GM04504 (cell line): ENCODE measurements at places on chromosomes 13 and 19.

DNA sequence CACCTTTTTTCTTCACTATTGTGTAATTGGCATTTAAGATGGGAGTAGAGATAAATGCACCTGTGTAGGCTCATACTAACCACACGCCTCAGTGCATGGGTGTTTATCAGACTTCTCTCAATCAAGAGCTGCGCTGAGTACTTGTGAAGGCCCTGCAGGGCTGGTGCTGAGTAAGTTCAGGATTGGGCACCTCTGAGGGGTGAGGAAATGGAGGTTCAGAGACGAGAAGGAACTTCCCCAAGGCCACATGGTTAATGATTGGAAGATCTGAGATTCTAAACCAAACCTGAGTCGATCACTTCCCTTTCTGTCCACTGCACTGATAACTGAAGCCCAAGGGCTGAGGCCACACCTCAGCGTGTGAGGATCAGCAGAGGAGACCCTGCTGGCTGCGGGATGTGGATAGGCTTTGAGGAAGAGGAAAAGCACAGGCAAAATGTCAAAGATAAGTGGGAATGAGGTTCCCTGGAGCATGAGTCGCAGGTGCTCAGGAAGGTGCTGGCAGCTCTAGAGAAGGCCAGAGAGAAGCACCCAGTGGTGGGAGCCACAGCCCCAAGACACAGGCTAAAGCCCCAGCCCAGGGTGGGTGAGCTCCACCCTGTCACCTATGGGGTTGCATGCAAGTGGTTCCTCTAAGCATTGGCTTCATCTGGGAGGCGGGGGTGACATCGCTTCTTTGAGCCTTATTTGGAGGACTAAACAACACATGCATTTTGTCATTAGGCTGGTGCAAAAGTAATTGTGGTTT is 32.3 kb upstream of the GJB6 start:
- DNase-seq, result no peak

GRCh38 chr19:28905996-28906395 is 307.0 kb downstream of the UQCRFS1 start:
- DNase-seq, result peak; percentile 23

- DNase-seq, result no peak
Observed at GRCh38 chr19:53272044-53272443, 4.5 kb upstream of the VN1R4 start.

DNA sequence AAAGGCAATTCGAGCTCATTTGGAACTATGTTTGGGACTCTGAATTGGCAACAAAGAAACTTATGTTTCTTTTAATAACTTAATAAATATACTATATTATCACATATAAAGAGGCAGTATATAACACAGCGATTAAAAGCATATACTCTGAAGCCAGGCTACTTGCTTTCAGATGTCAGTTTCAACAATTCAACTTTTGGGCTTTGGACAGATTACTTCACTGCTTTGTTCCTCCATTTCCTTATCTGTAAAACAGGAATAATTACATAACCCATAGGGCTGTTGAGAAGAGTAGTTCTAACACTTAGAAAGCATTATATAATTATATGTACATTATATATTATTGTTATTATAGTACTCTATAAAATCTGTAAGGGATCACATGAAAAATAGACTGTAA is 107.2 kb downstream of the EDNRB start:
- no peak for DNase-seq

GRCh38 chr19:12913011-12913561 is 6.0 kb downstream of the SYCE2 start:
- peak; percentile 24 for DNase-seq

DNA sequence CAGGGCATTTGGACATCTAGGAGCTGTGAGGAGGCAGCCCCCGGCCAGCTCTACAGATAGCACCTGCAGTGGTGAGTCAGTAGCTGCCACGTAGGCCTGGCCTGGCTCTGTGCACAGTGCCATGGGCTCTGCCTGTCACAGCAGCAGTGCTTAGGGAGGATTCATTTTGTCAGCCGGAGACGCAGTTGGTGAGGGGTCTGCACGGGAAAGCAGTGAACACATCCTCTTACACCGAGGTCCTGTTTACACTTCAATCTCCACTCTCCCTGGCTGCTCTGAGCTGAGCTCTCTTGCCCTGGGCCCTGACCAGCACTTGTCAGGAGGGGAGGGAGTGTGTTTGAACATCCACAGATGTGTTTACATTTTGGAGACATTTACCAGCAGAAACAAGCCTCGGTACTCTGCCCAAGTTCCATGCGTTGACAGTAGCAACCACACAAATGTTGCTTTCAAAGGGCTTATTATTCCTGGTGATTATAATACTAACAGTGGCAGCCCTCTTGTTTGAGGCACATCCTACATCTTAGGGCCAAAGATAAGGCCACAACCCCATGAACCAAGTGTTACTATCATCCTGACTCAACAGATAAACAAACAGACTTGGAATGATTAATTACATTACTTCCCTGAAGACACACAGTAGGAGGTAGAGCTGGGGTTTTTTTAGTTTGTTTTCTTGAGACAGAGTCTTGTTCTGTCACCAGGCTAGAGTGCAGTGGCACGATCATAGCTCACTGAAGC is 148.9 kb downstream of the USP12 start:
- DNase-seq, result peak; percentile 19

- no peak for DNase-seq
Observed at GRCh38 chr13:20769091-20769490, 4.7 kb downstream of the EEF1AKMT1 start.

DNA sequence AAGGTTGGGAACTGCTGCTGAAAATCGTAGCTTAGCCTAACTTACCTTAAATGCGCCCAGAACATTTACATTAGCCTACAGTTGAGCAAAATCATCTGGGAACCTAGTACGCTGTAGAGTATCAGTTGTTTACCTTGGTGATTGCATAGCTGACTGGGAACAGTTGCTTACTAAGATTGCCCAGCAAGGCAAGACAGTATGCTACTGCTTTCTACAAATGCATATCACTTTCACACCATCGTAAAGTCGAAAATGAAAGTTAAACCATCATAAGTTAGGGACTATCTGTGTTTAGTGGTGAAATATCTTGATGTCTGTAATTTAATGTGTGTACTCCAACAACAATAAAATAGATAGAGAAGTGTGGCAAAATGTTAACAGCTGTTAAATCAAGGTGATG is 1670.6 kb upstream of the PCDH20 start:
- DNase-seq, result no peak

DNA sequence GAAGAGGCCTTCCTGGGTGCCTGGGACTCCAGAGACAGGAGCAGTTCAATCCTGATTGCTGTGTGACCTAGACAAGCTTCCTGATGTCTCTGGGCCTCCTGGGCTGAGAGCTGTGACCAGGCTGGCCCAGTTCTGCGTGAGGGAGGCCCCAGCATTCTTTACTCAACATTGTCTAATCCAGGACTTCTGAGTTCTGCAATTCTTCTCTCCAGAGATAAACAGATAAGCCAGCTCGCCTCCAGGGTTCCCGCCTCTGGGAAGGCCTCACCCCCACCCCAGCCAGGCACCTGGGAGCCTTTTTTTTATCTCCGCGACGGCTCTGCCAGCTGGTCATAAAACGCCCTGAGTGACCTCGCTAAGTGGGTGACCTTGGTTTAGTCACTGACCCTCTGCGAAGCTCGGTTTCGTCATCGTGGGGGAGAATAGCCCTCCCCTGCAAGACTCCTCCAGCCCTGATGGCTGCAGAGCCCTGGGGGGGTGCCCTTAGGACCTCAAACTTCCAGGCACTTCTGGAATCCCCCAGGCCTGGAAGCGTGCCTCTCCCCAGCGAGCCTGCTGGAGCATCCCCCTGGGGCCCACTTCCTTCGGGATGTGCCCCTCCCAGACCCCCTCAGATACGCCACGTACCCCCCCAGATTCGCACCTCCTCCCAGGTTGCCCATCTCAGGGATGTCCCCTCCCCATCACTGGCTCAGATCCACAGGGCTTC is 1.9 kb downstream of the SULT2B1 start:
- no peak for DNase-seq

DNA sequence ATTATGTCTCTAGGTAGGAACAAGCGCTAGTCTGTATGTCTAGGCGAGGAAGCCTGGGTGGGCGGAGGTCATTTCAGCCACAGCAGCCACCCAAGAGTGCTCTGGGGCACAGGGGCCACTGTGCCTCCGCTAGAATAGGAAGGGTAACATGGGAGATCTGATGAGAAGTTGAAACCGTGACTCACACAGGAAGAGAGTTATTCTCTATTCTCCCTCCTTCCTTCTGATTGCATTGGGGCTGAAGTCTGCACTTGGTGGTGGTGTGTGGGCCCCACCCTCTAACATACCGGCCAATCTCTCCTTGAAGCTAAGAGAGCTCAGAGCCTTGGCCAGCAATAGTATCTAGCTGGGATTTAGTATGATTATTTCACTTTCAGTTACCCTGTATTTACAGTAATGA is 20.3 kb upstream of the GGACT start:
- DNase-seq, result no peak

DNA sequence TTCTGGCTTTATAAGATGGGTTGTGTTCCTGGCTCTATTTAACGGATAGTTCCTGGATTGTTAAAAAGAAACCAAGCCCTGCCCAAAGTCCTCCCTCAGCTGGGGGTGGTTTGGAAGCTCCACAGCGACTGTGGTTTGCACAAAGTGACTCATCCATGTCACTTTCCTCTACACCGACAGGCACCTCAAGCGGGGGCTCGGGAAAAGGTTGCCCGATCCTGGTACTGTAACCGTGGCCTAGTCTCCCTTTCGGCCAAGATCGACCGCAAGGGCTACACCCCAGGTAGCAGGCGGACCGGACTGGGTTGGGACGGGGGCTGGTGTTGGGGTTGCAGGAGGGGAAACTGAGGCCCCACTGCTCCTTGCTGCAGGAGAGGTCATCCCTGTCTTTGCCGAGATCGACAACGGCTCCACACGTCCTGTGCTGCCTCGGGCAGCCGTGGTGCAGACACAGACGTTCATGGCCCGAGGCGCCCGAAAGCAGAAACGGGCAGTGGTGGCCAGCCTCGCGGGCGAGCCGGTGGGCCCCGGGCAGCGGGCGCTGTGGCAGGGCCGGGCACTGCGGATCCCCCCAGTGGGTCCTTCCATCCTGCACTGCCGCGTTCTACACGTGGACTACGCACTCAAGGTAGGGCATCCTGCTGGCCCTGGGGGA is 1.6 kb downstream of the ARRDC2 start:
- DNase-seq, result no peak
